Right ventricle myocardium superior (tissue), 1 donor: ENCODE measurements at places on chromosomes 2 and 18.

GRCh38 chr2:189836644-189837043 lies 52.4 kb downstream of the PMS1 start:
- no peak for DNase-seq

- peak; percentile 85 for DNase-seq
These were observed 60.3 kb upstream of the IGFBP2 start for GRCh38 chr2:216572582-216573578.

GRCh38 chr18:7678801-7679200 lies 111.7 kb downstream of the PTPRM start:
- DNase-seq, result no peak

DNA sequence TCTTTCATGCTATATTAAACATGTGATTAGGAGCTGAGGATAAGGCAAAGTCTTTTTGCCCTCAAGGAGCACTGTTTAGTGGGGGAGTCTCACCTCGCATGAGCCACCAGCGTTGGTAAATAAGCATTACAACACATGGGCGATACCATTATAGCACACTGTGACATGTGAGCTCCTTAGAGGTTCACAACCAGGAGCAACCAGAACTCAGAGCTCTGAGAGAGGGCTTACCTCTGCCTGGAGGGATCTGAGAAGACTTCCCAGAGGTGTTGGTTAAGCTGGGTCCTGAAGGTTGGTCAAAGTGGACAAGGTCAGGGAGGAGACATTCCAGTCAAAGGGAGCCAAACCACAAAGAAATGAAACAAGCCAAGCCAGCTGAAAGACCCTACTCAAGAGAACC lies 158.8 kb downstream of the ESCO1 start:
- no peak for DNase-seq

- DNase-seq, result no peak
These were observed 253.5 kb downstream of the NCKAP5 start for GRCh38 chr2:133314795-133315194.

GRCh38 chr2:184004948-184005672 lies 593.2 kb upstream of the ZNF804A start:
- no peak for DNase-seq

DNA sequence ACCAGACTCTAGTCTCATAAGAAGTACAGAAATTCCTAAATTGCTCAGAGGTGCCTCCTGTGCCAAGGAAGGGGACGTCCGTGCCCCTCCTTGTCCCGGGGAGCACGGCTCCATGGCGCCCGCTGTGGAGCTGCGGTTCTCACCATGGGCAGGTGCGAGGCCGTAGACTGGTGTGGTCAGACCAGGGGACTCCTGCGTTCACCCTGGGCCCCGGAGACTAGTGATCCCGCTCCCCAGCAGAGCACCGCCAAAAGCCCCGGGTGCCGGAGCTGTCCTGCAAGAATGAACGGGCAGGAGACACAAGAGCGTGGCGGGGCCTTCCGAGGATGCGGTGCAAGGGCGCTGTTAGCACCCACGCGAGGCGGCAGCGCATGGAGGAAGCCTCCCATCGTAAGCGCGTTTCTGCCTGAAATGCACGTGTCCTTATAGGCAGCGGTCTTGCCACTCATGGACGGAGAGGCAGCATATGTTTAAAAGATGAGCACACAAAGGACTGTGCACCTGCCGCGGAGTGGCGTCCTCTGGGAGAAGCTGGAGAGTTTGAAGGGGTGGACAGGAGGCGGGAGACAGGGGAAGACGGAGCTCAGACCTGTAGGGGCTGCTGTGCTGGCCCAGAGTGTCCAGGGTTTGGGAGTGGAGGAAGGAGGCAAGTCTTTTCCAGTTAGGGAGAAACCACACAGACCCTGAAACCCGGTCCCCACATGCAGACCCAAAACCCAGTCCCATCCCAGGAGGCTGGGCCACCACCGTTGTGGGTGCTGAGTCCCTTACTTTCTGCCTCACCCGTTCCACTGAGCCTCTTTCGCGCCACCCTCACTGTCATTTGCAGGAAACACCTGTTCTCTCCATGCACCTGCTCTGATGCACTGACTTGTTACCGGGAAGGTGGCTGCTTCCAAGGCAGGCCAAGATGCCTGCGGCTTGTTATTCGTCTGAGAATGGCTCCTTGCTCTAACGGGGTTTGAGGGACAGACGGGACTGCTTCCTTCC lies 7.5 kb upstream of the KCNG2 start:
- DNase-seq, result no peak

DNA sequence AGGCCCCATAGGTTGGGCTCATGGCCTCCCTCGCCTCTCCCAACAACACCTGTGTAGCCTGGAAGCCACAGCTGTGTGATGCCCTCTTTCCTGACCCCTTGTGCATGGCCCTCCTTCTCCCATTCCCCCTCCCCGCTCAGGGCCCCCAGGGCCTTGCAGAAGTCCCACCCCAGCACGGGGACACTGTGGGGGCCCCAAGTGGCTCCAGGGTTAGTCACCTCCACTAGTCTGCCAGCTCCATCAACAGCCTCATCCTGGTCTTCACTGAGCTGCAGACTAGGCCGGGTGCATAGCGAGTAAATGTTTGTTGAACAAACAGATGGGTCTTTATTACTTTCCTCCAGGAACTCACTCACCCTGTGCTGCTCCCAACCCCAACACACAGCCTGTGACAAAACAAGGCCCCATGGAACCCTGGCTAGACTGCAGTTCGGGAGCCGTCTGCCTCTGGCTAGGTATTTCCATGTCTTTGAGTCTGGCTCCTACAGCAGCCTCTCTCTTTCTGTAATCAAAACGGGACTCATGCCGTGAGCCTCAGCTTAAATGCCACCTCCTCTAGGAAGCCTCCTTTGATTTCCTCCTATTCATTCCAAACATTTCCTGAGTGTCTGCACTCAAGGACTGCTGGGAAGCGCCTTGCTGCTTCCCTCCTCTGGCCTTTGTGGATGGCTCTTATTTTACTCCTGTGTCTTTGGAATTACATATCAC lies 109.9 kb upstream of the ID2 start:
- DNase-seq, result no peak

DNA sequence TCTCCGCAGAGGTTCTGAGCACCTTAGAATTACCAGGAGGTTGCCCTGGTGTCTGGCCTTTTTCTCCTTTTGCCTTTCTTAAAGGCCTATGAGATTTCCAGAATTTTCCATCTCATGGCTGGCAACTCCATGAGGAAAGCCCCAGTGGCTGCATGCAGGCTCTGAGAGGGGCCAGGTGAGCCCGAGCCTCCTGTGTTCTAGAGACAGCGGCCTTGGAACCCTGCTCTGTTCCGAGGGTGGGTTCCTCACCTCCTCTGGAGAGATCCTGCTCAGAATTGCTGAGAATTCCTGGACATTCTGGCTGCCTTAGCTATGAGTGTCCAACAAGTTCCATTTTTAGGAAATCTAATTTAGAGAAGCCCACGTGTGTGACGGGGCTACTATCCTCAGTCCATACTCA lies 35.7 kb upstream of the HPCAL1 start:
- DNase-seq, result no peak

DNA sequence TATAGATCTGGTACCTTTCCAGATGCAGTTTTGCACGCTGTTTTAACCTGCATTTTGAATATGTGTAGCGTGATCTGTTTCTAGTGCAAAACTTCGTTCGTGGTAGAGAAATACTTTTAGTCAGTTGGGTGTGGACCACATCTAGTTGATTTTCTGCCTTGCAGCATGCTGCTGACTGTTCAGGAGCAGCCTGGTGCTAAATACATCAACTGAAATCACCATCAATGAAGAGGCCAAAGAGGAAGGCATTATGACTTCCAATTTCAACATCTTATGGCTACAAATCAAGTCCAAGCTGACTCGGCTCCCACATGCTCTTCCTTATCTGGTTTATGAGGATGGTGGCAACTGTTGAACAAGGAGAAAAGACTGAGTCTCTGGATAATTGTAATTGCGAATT lies 298.5 kb downstream of the ZNF521 start:
- no peak for DNase-seq

DNA sequence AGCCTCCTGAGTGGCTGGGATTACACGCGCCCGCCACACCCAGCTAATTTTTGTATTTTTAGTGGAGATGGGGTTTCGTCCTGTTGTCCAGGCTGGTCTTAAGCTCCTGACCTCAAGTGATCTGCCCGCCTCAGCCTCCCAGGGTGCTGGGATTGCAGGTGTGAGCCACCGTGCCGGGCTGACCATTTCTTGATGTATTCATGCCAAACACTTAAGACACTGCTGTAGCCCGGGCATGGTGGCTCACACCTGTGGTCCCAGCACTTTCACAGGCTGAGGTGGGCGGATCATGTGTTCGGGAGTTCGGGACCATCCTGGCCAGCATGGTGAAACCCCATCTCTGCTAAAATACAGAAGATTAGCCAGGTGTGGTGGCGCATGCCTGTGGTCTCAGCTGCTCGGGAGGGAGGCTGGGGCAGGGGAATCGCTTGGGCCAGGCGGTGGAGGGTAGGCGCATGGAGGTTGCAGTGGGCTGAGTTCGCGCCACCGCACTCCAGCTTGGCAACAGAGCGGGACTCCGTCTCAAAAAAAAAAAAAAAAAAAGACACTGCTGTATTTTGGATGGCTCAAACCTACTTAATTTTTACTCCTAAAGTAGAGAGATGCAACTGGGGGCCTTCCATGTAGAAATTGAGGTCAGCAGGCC lies 140.8 kb downstream of the NUP35 start:
- no peak for DNase-seq

- no peak for DNase-seq
These were observed 11.1 kb upstream of the NT5DC4 start for GRCh38 chr2:112709703-112710102.

DNA sequence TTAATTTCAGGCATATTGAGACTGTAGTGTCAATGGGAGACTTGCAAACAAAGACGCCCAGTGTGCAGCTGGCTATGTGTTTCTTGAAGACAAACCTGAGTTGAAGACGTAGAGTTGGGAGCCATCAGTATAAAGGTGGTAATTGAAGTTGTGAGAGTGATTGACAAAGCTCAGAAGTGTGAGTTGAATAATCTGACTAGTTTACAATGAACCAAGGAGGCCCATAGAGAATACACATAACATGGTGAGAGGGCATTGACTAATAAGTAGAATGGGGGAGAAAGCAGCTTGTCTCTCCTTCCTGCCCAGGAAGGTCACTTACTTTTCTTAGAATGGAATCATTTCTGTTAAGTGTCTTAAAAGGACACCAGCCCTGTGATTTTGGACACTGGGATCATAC lies 14.1 kb downstream of the SP110 start:
- DNase-seq, result no peak

GRCh38 chr2:181183878-181184542 lies 203.6 kb downstream of the UBE2E3 start:
- no peak for DNase-seq

GRCh38 chr2:112519506-112519905 lies 22.8 kb upstream of the POLR1B start:
- no peak for DNase-seq

- DNase-seq, result peak; percentile 39
These were observed 26.7 kb downstream of the GPC1 start for GRCh38 chr2:240462073-240462706.

DNA sequence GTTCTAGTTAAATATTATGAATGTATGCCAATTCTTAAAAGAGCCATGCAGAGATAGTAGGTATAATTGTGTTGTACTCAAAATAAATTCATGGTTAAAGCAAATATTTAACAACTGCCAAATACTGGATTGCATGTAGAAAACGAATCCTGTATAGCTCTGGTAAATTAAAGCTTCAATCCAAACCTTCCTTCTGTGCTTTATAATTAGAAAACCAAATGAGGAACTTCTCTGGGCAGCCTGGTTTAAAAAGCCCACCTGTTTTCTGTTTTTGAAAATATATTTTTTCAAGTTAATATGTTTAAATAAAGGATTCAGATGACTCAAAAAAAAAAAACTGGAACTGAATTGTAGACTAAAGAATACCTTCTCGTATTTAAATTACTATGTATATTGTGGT lies 48.3 kb upstream of the ITGA4 start:
- no peak for DNase-seq

DNA sequence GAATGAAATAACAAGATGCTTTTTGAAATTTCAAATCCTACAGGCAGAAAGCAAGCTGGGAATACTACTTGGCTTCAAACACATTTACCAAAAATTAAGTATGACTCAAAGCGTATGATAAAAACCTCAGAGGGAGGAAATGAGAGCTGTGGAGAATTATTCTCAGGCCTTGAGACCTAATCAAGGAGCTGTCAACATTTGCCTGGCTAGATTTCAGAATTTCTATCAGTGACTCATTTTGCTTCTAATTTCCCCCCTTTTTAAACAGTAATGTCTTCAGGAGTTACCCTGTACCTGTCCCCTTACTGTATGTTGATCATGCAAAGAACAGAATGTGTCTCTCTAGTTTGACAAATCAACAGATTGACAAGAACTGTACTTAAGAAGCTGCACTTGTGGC lies 1324.5 kb upstream of the DDX18 start:
- no peak for DNase-seq

DNA sequence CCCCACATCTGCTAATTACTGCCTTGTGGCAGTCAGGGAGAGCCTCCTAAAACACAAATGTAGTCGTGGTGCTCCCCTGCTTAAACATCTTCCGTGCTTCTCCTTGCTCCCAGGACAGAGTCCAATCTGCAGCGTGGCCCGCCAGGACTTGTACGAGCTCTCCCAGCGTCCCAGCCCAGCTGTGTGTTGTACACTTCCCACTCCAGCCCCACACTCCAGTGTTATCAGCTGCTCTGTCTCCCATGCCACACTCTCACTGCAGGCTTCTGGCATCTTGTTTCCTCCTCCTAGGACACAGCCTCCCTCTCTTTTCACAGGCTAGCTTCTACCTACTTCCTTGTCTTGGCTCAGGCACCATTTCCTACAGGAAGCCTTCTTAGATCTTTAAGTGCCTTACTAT lies 199.4 kb downstream of the ALPK2 start:
- DNase-seq, result no peak

- DNase-seq, result no peak
These were observed 5.9 kb downstream of the CERS6 start for GRCh38 chr2:168461942-168462331.
